ENCODE measurements at places on chromosomes 2 and 18. TPM values are rescaled to one million over a fixed set of nuclear protein-coding genes. Genes with fewer than 3 reads are reported as not detected.

The IL1B gene
- polyA plus RNA-seq, result not detected

The GALNT5 gene
- polyA plus RNA-seq, result not detected

The SEPTIN10 gene
- 10.0 TPM for polyA plus RNA-seq

The CYP26B1 gene
- polyA plus RNA-seq, result 0.56 TPM

The UGT1A10 gene
- not detected for polyA plus RNA-seq

The GEN1 gene
- 9.3 TPM for polyA plus RNA-seq

The ARID5A gene
- 0.36 TPM for polyA plus RNA-seq

The HOXD13 gene
- not detected for polyA plus RNA-seq

The UGT1A4 gene
- not detected for polyA plus RNA-seq

The CNGA3 gene
- 0.64 TPM for polyA plus RNA-seq

The ADAM23 gene
- 55.0 TPM for polyA plus RNA-seq

The GALNT14 gene
- polyA plus RNA-seq, result 15.9 TPM

The TEKT4 gene
- polyA plus RNA-seq, result not detected

The IL36G gene
- not detected for polyA plus RNA-seq

The DNAH6 gene
- polyA plus RNA-seq, result 2.5 TPM

The PLEKHB2 gene
- 87.0 TPM for polyA plus RNA-seq

The MAB21L4 gene
- not detected for polyA plus RNA-seq

The GPC1 gene
- polyA plus RNA-seq, result 74.0 TPM

The FER1L5 gene
- polyA plus RNA-seq, result 0.28 TPM

The SKOR2 gene
- polyA plus RNA-seq, result not detected

The SNORC gene
- polyA plus RNA-seq, result 0.68 TPM

The SNED1 gene
- 0.04 TPM for polyA plus RNA-seq

Data from neural cell (in vitro differentiated cells).